ENCODE measurements at places on chromosomes 3 and 15. TPM values are rescaled to one million over a fixed set of nuclear protein-coding genes. Genes with fewer than 3 reads are reported as not detected.

PLSCR2 gene
- total RNA-seq = not detected

ZPLD1 gene
- total RNA-seq = not detected

BTLA gene
- total RNA-seq = 43.1 TPM

NPAP1 gene
- not detected for total RNA-seq

ARGFX gene
- not detected for total RNA-seq

RAD51 gene
- total RNA-seq = 66.7 TPM

TRA2B gene
- total RNA-seq = 284 TPM

CHL1 gene
- total RNA-seq = not detected

ACAD11 gene
- total RNA-seq = 11.8 TPM

ROBO1 gene
- total RNA-seq = 0.55 TPM

SLC22A13 gene
- 0.37 TPM for total RNA-seq

DPPA2 gene
- total RNA-seq = not detected

RTP1 gene
- total RNA-seq = not detected

GOLGA6D gene
- not detected for total RNA-seq

RAB11A gene
- total RNA-seq = 169 TPM

GOLGA6L7 gene
- total RNA-seq = not detected

IL17RE gene
- 2.7 TPM for total RNA-seq

WNT7A gene
- total RNA-seq = 0.29 TPM

PP2D1 gene
- not detected for total RNA-seq

MIX23 gene
- 29.4 TPM for total RNA-seq

Data from activated CD4-positive, alpha-beta T cell treated with anti-CD3 and anti-CD28 coated beads, Interleukin-2, amount 10 ng/mL, durations not matched to agents 7 days and 5 days (primary cell).